ENCODE measurements at places on chromosomes 2 and 18.

DNA sequence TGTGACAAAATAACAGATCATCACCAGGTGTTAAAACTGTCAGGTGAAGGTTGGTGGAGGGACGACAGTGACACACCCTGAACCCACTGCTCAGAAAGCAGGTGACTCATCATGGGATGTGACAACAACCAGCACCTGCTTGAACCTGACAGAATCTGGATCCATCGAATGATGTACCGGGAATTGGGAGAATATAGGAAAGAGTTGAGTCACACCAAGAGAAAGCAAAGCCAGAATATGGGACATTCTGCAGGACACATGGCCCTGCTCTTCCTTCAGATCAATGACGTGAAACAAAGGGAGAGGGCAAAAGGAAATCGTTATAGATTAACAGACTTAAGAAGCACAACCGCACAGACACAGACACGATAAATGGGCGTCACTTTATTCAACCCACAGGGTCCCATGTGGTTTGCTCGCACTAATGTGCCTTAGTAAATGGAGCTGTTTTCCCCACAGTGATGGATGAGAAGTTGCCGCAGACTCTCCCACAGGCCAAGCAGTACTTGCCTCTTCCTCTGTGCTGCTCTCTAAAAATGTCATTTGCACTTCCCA lies 100.1 kb downstream of the CRACDL start:
- no peak for DNase-seq

DNA sequence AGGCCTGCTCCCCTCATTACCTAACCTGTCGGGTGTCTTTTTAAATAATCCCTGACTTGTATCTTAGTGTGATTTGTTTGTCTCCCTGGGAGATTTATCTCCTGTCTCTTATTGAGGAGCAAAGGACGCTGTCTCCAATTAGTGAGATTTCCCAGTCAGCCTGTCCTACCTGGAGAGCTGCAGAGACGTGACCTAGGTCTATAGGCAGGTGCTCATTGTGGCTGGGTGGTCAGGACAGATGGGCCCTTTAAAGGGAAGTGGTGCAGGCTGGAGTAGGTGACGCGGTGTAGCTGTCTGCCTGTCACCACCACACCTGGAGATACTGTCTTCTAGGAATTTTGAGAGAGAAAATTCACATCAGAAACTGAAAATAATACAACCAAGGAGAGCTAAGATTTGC lies 28.0 kb downstream of the PLB1 start:
- DNase-seq, result no peak

DNA sequence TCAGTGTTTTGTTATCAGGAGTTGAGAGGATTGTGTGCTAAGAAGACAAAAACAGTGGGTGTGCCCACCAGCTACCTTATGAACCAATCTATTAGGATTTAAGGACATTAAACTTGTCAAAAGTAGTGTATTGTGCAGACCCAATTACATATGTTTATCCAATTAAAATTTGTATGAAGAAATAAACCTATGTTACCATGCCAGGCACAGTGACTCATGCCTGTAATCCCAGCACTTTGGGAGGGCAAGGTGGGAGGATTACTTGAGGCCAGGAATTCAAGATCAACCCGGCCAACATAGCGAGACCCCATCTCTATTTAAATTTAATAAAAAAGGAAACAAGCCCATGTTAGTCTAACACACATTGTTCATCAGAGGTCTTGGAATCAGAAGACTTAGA lies 162.2 kb downstream of the IRS1 start:
- no peak for DNase-seq

DNA sequence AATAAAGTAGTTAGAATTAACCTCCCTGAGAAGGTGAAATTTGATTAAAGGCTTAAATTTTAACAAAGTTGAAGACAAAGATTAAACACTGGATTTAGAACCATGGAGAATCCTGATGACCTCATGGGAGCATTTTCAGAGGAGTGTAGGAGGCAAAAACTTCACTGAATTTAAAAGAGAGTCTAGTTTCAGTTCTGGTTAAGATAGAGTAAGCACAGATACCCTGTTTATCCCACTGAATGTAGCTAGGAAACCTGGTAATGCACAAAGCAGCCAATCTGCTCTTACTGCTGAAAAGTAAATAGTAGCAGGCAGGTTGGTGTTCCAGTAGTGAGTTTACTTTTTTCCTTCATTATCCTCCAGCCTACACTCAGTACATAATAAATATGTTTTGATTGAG lies 654.9 kb upstream of the SYT4 start:
- no peak for DNase-seq

DNA sequence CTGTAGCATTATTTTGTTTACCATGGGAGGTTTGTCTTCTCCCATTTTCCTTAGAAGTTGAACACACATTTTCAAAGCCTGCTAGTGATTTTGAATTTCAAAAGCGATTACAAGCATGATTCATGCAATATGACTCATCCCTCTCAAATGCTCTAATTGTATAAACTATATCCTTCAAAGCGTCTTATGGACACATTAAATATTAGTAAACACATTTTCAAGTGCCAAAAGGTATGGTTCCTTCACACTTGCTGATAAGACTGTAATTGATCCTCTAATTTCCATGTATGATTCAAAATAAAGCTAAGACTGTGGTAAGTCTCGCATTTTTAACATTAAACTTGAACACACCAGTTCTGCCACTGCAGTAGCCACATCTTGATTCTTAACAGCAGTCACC lies 512.9 kb downstream of the LRRTM4 start:
- no peak for DNase-seq

DNA sequence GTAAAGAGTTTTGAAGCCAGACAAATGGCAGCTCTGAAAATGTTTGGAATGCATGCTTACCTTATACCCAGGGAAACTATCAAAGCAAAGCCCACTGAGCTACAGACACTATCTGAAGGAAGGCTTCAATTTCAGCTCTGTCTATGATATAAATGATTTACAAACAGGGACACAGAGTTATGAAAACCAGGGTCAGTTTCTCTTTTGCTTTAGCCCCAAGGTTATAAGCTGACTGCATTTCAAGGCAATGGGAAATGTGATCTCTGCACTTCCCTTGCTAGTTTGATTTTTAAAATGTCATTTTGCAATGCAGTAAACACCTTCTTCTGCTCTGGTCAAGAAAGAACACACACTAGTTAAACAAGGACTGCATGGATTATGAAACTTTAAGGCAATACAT lies 65.2 kb upstream of the CCDC195 start:
- no peak for DNase-seq

DNA sequence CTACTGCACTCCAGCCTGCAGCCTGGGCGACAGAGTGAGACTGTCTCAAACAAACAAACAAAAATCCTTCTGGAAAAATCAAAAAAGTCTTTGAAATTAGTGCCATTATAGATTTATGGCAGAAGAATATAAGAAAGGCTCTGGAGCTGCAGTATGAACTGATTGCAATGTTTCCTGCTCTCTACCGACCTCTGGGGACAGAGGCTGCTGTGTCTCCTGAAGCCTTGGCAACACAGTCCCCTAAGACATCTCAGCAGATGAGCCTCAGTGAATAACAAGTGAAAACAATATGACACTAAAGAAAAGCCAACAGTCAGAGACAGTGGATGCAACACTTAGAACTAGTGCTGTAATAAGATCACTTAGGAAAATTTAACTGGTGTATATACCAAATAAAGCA lies 494.9 kb upstream of the LRATD1 start:
- no peak for DNase-seq

DNA sequence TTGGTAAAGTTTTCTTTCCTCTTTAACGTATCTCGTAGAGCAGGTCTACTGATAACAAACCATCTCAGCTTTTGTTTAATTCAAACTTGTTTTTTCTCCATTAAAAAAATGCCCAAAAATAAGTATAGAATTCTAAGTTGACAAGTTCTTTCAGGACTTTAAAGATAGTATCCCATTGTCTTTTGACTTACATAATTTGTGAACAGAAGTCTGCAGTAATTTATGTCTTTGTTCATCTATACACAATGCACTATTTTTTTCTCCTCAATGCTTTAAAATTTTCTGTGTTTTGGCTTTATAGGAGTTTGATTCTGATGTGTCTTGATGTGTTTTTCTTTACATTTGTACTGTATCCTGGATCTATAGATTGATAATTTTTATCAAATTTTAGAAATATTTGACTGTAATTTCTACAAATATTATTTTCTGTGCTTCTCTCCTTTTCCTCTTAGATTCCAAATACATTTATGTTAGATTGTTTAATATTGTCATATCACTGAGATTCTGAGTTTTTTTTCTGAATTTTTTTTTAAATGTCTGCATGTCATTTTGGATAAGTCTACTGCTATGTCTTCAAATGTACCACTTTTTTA lies 143.3 kb downstream of the FTCDNL1 start:
- DNase-seq, result no peak

- DNase-seq, result no peak
Observed at GRCh38 chr2:40431600-40431955, 20.3 kb downstream of the SLC8A1 start.

DNA sequence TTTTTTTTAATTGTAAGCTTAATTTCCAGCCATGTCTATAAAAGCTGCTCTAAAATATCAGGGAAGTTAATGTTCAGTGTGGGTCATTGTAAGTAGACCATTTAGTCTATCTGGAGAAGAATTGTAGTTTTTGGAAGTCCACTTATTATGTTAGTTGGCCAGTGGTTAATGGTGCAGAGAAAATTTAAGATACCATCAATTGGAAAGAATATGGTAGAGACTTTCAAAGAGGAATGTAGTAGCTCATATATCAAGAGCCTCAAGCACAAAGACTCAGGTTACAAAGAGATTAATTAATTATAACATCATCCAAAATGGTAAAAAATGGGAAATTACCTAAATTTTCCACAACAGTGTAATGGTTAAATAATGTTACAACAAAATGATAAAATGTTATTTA lies 127.8 kb upstream of the CAVIN2 start:
- DNase-seq, result no peak

DNA sequence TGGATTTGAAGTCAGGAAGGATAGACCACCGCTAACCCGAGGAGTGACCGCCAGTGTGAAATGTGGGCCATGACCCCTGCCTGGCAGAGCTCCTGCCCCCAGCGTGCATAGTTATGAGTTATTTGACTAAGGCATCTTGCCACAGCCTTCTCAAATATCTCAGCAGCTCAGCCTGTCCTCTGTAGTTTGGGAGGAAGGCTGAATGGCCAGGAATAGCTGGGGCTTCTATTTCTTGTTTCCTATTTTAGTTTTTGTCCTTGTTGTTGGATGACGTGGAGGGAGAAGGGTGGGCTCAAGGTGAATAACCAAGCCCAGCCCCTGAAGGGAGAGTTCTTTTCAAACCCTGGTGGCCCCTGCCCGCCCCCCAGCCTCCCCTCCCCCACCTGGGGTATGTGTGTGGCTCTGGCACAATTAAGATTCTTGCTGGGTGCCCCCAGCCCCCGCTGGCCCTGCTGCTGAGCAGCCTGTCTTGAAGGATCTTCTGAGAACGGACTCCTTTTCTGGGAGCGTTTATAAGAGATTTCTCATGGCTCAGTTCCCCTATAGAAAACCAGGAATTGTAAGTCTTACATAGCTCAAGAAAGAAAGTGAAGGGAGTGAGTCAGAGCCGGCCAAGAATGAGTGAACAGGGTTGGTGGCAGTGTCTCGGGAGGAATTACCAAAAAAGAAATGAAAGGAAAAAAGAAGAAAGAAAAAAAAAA lies 157.4 kb downstream of the GLI2 start:
- DNase-seq, result no peak

GRCh38 chr2:50863856-50864255 lies 168.1 kb downstream of the NRXN1 start:
- no peak for DNase-seq

DNA sequence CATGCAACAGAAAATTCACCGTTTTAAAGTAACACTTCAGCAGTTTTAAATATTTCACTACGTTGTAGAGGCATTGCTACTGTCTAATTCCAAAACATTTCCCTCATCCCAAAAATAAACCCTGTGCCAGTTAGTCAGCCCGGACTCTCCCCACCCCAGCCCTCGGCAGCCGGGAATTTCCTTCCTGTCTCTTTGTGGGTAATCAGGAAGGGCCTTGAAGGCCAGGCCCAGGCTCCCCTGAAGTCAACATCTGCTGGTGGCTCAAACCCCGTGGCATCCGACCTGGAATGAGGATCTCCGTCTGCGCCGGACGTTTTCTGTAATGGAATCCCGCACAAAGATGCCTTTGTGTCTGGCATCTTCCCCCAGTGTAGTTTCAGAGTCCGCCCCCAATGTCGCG lies 219.6 kb downstream of the SNTG2 start:
- no peak for DNase-seq

GRCh38 chr2:83282841-83283240 lies 1176.2 kb downstream of the SUCLG1 start:
- DNase-seq, result no peak

- no peak for DNase-seq
Observed at GRCh38 chr2:24353973-24354372, 6.4 kb downstream of the ITSN2 start.

GRCh38 chr2:105873721-105874120 lies 129.0 kb downstream of the NCK2 start:
- peak; percentile 91 for DNase-seq

- DNase-seq, result no peak
Observed at GRCh38 chr2:84676295-84676694, 160.0 kb downstream of the DNAH6 start.

DNA sequence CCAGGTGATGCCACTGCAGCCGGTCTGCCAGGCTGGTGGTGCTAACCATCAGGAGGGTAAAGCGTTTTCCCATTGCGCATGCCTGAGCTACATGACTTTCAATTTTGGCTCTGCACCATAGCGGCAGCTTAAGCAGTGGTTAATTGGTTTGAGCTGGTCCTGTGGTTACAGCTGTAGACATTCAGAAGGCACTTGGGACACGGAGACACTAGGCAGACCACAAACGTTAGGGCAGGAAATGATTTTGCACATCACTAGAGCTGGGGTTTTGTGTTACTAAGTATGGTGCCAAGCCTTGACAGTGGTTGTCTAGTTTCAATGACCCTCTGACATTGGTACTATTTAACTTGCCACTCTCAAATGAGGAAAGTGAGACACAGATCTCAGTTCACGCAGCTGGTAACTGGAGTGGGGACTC lies 28.9 kb upstream of the CNOT11 start:
- peak; percentile 49 for DNase-seq

- peak; percentile 63 for DNase-seq
Observed at GRCh38 chr18:74499633-74500032, 3.5 kb downstream of the CNDP2 start.

- DNase-seq, result no peak
Observed at GRCh38 chr2:33013684-33014110, 66.9 kb downstream of the LTBP1 start.

GRCh38 chr2:132424526-132425121 lies 8.0 kb downstream of the GPR39 start:
- DNase-seq, result no peak

- peak; percentile 12 for DNase-seq
Observed at GRCh38 chr2:108169982-108170625, 69.7 kb upstream of the SULT1C3 start.

DNA sequence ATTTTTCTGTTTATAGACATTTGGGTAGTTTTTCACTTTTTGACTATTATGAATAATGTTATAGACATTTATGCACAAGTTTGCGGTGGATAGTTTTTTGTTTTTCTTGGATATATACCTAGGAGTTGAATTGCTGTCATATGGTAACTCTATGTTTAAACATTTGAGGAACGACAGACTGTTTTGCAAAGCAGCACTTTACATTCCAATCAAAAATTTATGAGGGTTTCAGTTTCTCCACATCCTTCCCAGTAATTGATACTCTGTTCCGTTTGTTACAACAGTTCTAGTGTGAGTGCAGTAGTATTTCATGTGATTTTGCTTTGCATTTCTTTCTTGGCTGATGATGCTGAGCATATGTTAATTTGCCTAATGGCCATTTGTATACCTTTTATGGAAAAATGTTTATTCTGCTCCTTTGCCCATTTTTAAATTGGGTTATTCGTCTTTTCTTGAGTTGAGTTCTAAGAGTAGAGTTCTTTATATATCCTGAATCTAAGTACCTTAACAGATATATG lies 617.3 kb upstream of the LRATD1 start:
- no peak for DNase-seq

All from GM10248 (cell line).